ENCODE measurements at places on chromosomes 7 and 10. TPM values are rescaled to one million over a fixed set of nuclear protein-coding genes. Genes with fewer than 3 reads are reported as not detected.

HELLS gene
- 20.0 TPM for total RNA-seq

GRCh38 chr7:139893461-139893860, 64.4 kb downstream of the TBXAS1 start:
- DNase-seq = no peak
- no peaks in the 10 kb centered on the region for H3K36me3 ChIP-seq
- no peaks in the 10 kb centered on the region for H3K27me3 ChIP-seq

DNA sequence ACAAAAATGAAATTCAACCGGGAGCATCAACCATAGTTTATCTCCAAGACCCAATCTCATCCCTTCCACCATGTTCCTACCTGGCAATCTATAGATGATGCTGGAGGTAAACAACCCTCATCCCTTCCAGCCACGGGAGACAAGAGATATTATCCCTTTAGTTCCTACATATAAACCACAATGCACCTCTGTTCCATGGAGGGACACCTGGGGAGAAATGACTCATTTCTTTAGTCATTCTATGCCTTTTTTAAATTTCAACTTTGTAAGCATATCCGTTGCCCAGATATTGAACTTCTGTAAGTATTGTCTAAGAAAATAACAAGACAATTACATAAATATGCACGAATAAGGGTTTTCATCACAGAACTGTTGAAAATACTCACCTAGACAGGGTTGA, 15.5 kb upstream of the SFMBT2 start:
- DNase-seq = no peak
- no peak overlapping the region for H3K27ac ChIP-seq
- H3K36me3 ChIP-seq = no peaks in the 10 kb centered on the region
- H3K4me3 ChIP-seq = no peak overlapping the region

DNA sequence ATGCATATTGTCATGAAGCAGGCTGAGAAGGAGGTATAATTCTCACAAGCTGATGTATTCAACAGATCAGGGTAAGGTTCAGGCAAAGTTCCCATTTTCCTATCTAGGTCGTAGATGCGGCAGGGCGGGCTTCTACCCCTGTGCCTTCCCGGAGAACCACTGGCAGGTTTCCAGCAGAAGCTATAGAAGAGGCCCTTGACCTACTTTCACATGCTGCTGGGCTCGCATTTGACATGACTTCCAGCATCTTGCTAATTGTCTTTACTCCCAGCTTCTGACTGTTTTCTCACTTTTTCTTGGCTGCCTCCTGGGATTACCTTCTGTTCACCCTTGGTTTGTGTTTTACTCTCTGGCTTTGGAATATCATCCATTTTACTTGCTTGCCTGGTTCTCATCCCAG, 32.6 kb upstream of the ORC5 start:
- H3K27ac ChIP-seq = no peak overlapping the region
- no peaks in the 10 kb centered on the region for H3K36me3 ChIP-seq
- H3K4me3 ChIP-seq = no peak overlapping the region
- no peaks in the 10 kb centered on the region for H3K4me1 ChIP-seq
- H3K27me3 ChIP-seq = peaks cover 11% of the 10 kb centered on the region

STAMBPL1 gene
- 9.9 TPM for total RNA-seq

DNA sequence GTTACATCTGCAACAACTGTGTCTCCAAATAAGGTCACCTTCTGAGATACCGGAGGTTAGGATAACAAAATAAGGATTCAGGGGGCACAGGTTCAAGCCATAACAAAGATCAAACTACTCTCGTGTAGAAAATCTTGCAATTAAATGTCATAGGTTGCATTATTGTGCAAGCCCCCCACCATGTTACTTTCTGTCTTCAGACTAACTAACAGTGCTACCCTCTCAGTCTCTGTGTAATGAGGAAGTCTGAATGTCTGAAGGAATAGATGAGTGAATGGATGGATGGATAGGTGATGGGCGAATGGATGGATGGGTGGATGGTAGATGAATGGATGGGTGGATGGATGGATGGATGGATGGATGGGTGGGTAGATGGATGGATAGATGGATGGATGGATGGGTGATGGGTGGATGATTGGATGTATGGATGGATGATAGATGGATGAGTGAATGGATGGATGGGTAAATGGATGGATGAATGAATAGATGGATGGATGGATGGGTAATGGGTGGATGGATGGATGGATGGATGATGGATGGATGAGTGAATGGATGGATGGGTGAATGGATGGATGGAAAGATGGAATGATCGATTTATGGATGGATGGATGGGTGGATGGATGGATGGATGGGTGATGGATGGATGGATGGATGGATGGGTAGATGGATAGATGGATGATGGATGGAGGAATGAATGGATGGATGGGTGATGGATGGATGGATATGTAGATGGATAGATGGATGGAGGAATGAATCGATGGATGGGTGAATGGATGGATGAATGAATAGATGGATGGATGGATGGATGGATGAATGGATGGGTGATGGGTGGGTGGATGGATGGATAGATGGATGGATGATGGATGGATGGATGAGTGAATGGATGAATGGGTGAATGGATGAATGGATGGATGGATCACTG, 557.3 kb upstream of the FOXK1 start:
- H3K4me3 ChIP-seq = no peak overlapping the region
- no peak for DNase-seq
- no peak overlapping the region for H3K27ac ChIP-seq
- H3K36me3 ChIP-seq = no peaks in the 10 kb centered on the region
- H3K27me3 ChIP-seq = no peaks in the 10 kb centered on the region

GRCh38 chr10:131031346-131031745, 280.2 kb downstream of the TCERG1L start:
- H3K27me3 ChIP-seq = peaks cover 22% of the 10 kb centered on the region
- H3K4me3 ChIP-seq = no peak overlapping the region
- H3K4me1 ChIP-seq = no peaks in the 10 kb centered on the region
- no peaks in the 10 kb centered on the region for H3K36me3 ChIP-seq

- H3K27me3 ChIP-seq = no peaks in the 10 kb centered on the region
- H3K36me3 ChIP-seq = no peaks in the 10 kb centered on the region
- DNase-seq = no peak
- H3K27ac ChIP-seq = peak overlapping the region; percentile 62
Measured at GRCh38 chr7:17275749-17276671, 22.4 kb upstream of the AHR start.
